Omental fat pad (tissue), 4 donors: ENCODE measurements at places on chromosomes 3 and 15.

- DNase-seq = no peak
Observed at GRCh38 chr15:89566181-89566580, 9.1 kb upstream of the TICRR start.

GRCh38 chr3:73729969-73730440, 105.3 kb upstream of the PDZRN3 start:
- DNase-seq = no peak

- no peak for DNase-seq
Observed at GRCh38 chr15:93245661-93246042, 156.6 kb upstream of the RGMA start.

- DNase-seq = no peak
Observed at GRCh38 chr3:152413240-152413639, 144.5 kb downstream of the MBNL1 start.

DNA sequence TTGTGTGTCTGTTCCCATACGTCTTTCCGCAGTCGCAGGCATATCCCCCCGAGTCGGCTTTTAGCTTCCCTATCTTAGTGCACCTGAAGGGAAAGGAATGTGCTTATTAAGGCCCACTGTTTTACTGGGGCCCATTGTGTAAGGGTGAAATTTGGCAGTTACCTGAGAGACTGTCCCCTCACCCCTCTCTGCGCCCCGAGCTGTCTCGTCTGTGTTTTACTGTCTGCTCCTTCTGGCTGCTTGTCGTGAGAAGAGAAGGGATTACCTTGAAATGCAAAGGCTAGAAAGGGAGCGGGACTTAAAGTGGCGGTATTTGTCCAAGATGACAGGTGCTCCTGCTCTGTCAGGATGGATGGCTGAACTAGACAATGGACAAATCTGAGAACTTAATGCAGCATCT, 233.0 kb upstream of the POU1F1 start:
- no peak for DNase-seq

GRCh38 chr15:80404057-80404760, at the start of gene ARNT2:
ARNT2 (plus strand) TSS chr15:80404382; CDS start chr15:80404516, 134 bp downstream.
- DNase-seq = no peak
